ENCODE measurements at places on chromosomes 1 and 21.

GRCh38 chr1:12296016-12296415 is 66.2 kb downstream of the VPS13D start:
- no peak for DNase-seq

GRCh38 chr1:104084380-104084779 is 334.7 kb downstream of the AMY1C start:
- no peak for DNase-seq

DNA sequence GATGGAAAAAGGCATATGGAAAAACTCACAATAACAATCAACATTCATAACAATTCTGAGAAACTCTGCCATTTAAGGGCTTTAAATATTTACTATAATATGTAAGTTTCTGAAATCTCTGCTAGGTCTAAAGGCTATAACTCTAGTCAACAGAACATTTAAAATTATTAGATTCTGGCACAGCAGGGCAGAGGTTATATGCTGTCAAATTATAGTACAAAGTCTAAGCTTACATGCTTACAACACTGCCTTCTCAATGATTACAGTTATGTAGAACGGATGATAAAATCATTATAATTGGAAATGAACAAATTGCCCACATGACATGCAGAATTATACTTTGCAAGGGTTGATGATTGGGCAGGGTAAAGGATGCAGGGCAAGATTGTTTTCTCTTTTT is 97.7 kb downstream of the PIGK start:
- DNase-seq, result no peak

DNA sequence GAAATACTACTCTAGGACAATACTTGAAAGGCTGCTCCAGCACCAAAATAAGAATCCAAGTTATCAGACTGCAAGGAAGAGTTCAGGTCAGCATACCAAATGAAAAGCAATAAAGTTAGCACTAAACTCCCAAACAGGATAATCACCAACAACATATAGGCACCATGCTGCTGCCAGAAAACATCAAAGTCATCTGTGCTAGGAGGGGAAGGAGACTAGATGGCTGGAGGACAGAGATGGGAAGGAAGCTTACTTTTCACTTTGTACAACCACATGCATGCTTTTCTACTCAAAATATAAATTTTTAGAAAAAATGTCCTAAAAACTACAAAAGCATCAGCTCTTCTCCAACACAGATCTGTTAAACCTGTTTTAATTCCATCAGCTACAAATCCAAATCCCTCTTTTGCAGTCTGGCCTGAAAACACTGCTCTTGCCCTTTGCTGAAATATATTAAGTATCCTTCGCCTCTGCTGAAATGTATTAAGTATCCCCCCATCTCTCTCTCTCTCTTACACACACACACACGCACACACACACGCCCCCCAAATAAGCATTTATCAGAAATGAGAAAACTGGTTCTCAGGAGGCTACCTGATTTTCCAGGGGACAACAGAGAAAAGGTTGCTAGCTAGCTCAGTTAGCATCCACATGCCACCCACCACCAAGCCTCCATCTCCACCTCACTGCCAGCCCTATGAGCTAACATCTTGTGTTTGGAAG is 1.5 kb downstream of the GATAD2B start:
- DNase-seq, result no peak

DNA sequence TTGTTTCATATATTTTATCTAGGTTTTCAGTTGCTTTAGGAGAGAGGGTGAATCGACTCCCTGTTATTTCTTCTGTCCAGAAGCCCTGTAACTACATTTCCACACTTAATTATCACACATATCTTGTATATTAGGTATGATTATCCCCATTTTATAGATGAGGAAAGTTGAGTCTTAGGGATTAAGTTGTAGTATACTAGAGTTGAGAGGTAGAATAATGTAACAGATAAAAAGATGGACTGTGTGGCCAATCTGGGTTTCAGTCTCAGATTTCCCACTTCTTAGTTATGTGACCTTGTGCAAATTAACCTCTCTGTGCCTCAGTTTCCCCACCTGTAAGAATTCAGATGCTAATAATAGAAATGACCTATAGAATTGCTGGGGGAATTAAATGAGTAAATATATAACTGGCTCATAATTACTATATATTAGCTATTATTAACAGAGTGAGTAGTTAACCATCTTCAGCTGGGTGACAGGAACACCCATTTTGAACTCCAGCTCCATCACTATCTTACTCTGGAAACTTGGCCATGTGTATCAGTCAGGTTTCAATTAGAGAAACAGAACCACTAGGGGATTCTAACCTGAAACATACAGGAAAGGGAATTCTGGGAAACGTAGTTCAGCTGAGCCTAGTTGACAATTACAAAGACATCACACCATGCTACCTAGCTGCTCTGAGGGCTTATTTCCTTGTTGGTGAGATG is 20.4 kb upstream of the FOXO6 start:
- no peak for DNase-seq

- no peak for DNase-seq
These were observed 103.4 kb downstream of the ETS2 start for GRCh38 chr21:38909109-38909508.

- DNase-seq, result no peak
These were observed 33.5 kb upstream of the TNFSF4 start for GRCh38 chr1:173240609-173241008.

DNA sequence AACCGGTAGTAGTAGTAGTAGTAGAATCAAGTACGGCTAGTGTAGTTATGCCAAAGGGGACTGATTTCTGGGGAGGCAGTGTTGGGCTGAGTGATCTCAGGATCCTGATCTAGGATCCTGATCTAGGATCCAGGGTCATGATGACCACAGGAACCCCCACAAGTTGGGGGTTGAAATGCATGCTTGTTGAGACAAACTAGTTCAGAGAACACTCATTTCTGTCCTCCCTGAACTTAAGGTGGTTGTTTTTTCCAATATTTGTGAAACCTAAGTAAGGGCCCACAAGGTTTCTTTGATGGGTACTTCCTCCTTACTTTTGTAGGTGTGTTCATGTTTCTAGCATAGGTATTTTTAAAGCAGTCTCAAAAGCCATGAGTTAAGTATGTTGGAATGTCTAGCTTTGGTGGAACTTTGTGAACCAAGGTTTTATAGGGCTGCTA is 33.9 kb upstream of the PDC start:
- DNase-seq, result no peak

DNA sequence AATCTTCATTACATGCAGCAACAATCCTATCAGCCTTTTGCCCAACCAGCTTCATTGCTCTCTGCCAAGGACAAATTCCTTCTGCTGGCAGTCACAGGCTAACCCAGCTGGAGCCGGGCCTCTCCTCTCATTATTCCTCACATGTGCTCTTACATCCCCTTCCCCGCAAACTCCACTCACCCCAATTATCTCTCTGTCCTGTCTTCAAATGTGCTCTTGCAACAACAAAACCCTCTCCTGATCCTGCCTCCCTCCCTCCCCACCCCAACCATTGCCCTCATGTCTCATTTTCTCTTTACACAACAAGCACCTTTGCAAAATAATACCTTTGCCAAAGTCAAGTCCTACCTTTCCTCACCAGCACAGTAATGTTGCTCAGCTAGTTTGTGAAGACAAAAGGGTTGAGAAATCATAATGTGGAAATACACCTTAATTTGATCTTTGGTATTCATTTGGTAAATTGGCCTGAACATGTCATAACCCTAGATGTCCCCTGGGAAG is 36.0 kb upstream of the DHCR24 start:
- no peak for DNase-seq

- no peak for DNase-seq
These were observed 407.4 kb downstream of the NTNG1 start for GRCh38 chr1:107548276-107548675.

DNA sequence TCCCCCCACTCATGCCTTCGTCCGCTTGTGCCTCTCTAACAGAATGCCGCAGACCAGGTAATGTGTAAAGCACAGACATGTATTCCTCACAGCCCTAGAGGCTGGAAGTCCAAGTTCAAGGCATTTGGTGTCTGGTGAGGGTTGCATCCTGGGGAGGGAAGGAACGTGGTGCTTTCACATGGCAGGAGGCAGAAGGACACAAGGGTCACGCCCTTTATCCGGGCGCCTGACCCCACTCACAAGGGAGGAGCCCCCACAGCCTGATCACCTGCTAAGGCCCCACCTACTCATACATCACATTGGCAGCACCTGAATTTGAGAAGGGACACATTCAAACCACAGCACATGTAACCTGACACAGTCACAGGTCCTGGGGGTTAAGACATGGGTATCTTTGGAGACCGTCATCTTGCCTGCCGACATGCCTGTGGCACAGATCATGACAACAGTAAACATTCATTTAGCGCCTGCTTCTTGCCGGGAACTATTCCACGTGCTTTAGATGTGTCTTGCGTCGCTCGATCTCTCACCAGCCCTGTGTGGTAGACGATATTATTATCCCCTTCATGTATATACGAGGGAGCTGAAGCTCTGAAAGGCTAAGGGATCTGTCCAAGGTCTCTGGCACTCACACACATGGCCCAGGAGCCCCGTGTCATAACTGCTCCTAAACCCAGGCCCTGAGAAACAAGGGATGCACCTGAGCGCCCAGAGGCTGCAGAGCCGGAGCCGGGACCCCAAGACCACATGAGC is 235.6 kb downstream of the NPHP4 start:
- no peak for DNase-seq

DNA sequence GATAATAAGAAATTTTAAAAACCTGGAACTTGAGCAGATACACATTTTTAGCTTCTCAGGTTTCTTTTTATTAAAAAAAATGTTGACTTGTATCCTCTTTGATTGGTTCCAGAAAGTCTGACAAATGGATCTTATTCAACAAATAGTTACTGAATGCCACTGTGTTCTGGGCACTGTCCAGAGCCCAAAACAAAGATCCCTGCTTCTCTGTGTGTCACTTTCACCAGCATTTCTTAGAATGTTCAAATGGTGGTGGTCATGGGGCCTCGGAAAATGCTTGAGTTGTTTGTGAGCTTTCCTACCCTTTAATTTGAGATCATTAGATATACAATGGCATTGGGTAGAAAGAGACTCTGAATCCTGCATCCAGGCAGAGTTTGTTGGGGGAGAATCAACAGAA is 19.9 kb downstream of the ACTN2 start:
- DNase-seq, result no peak

DNA sequence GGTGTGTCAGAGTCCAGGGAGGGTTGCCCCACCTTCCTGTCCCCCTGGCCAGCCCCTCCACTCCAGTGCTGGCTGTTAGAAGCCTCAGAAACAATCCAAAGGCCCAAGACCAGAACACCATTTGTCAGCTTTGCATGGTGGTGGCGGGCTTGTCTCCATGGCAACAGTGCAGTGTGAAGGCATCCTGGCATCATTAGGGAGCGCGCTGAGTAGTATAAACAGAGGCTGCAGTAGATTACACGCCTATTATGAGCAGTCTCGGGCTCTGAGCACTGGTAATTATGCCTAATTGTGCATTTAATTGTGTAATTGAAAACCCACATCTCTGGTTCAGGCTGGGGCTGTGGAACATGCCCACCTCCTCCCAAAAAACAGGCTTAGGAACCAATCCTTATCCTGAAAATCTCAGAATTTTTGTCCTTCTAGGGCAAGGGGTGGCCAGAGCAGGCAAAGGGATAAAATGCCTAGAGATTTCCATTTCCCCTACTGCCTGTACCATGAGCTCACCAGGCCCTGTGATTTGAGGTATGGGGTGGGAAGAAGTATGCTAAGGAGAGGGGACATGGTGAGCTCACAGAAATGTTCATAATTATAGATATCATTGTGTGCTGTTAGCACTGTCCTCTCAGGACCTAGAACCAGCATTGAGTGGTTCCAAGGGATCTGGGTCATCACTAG is 11.7 kb downstream of the NKAIN1 start:
- no peak for DNase-seq

- DNase-seq, result no peak
These were observed 54.2 kb upstream of the PBX1 start for GRCh38 chr1:164504749-164505148.

GRCh38 chr1:28111157-28111556 is 22.7 kb upstream of the EYA3 start:
- DNase-seq, result no peak

GRCh38 chr1:159935719-159936272 is 9.6 kb downstream of the IGSF9 start:
- DNase-seq, result no peak

- DNase-seq, result no peak
These were observed 183.3 kb downstream of the IGSF21 start for GRCh38 chr1:18290740-18291412.

DNA sequence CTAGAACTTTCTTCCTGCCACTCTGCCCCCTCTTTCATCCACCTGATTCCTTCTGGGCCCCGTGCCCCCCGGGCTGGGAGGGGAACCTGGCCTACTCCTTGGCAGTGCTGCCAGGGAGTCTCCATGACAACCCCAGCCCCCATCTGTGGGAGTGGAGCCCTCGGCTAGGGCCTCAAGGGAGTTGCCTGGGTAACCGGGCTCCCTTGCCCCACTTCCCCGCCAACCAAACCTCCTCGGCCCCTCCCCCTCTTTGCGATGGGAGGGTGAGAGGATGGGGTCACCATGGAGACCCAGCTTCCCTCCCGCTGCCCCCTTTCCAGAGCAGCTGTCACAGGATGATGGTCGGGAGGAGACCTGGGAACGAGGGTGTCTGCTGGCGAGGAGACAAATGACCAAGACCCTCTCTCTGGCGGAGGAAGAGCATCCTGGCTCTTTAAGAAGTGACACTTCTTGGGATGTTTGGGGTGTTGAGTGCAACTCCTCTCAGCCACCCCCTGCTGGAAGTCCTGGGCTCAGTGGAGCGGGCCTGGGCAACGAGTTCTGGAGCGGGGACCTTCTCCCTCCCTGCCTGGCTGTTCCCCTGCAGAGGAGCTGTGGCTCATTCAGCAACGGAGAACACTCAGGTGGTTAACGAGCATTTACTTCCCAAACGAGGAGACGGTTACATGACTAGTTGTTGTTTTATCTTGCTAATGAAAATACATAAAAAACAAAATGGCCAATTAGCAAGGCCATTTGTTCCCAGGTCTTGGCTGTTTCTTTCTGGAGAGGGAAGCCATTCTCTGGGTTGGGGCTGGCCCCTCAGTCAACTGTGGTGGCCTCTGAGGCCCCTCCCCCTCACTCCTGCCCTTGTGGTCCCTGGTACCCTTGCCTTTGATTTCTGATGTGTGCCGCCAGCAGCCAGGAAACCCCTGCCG is 82.8 kb downstream of the UBIAD1 start:
- no peak for DNase-seq

DNA sequence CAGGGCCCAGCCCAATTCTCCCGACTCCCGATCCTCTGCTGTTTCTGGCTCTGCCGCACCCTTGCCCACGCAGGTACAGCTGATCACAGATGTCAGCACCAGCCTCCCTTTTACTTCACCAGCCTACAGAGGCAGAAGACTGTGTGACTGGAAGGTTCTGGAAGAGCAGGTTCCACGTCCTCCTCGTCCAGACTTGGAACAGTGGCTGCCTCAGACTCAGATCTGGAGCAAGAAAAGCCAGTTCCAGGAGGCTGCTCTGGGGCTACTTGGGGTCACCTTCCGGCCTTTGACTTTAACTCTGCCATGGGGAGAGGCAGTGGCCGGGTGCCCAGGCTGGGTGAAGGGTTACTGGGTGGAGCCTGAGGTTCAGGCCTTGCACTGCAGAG is 16.1 kb upstream of the KLHDC7A start:
- no peak for DNase-seq

- DNase-seq, result peak; percentile 48
These were observed 18.6 kb downstream of the CD247 start for GRCh38 chr1:167499664-167500101.

Measured in stimulated activated CD8-positive, alpha-beta memory T cell treated with anti-CD3 and anti-CD28 coated beads, Interleukin-4, amount 100 ng/mL, for 48 hours (primary cell).